ENCODE measurements at places on chromosomes 2 and 18.

DNA sequence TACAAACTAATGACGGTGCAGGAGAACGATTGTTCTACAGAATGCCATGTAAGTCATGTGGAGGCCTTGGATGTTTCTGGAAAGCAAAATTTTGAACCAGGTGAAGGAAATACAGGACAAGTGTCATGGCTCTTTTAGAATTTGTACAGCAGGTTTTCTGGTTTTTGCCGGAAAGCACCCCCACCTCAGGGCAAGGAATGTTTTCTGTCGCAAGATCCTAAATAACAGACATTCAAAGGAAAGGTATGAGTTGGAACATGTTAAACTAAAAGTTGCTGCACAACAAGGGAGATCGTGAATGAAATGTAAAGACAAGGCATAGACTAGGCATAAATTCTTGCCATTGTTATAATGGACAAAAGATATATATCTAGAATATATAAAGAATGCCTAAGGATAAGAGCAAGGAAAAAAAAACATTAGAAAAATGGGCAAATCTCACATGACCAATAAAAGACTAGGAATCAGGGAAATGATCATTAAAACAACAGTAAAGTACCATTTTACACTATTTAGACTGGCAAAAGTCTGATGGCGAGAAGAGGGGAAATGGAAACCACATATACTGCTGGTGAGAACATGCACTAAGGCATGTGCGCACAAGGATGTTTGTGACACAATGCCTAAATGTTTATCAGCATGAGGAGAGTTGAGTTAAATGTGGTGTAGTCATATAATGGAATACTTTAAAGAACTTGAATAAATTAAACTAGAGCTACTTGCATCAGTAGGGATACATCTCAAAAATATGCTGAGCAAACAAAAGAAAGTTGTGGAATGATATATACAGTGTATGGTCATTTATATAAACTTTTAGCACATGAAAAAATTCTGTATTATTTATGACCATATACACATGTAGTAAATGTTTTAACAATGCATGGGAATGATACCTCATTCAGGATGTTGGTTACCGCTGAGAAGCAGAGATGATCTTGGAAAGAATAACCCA is 127.0 kb downstream of the EML6 start:
- DNase-seq, result no peak

DNA sequence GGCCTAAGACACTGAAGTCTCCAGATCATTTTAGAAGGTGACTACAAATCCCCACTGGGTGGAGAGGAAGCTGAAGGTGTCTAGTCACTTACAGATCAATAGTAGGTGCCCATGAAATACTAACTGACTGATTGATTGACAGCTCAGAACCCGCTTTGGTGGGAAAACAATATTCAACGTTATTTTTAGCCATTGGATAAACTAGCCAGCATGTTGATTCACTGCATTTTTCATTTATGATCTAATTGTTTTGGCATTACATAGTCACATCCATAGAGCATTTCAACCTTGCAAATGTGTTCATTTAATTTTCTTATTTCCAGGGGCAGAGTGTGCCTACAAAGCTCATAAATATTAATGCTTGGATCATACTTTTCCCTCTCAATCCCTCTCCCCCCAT is 162.3 kb downstream of the MREG start:
- DNase-seq, result no peak

GRCh38 chr2:118221536-118222272 is 133.4 kb downstream of the INSIG2 start:
- DNase-seq, result no peak

GRCh38 chr2:102103992-102104871 is 38.3 kb upstream of the IL1R1 start:
- DNase-seq, result peak; percentile 31

- no peak for DNase-seq
Observed at GRCh38 chr2:144663207-144663606, 143.3 kb upstream of the ZEB2 start.

DNA sequence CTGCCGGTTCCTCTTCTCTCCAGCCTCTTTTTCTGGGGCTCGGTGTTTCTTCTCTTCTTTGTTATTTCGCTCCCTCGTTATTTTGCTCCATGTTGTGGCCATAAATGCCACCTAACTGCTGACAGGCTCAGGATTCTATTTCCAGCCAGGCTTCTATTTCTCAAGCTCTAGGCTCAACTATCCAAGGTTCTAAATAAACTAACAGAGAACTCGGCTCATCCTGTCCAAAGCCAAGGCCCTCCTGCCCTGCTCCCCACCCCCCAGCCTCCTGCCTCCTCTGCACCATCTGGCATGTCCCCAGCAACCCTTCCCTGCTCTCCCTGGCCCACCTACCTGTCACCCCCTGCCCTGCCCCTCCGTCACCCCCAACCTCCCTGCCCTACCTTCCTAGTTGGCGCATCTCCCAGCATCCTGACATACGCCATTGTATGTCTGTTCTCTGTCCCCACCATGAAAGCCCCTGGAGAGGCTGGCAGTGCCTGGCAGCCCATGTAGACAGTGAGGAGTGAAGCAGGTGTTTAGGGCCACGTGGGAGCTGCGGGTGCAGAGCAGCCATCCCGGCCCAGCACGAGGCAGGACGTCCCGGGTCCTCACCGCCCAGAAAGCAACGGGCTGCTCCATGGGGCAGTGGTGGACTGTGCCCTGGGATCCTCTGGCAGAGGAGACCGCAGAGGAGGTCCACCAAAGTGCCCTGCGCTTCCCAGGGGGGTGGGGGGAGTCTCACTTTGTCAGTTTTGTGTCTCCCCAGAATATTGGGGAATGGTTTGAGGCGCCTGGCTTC is 186.9 kb downstream of the TWIST2 start:
- DNase-seq, result no peak
